ENCODE measurements at places on chromosomes 1 and 21. TPM values are rescaled to one million over a fixed set of nuclear protein-coding genes. Genes with fewer than 3 reads are reported as not detected.

- no peak for DNase-seq
These were observed 208.3 kb upstream of the RUNX1 start for GRCh38 chr21:35257413-35257812.

DNA sequence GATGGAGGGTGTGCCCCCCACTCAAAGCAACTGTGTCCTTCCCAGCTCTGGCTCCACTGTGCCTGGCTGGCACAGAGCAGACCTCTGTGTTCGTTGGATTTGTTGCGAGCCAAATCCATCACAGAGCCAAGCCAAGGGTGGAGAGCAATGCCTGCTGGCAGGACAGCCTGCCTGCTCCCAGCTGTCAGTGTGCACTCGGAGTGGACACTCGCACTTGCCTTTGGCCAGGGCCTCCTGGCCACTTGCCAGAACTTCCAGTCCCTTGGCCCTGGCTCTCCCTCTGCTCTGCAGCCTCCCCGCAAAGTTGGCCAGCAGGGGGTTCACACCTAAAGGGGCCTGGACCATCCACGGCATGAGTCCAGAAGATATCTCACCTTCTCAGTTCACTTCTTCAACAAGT lies 16.4 kb downstream of the HEYL start:
- no peak for DNase-seq

GRCh38 chr1:51567653-51568052 lies 48.6 kb upstream of the EPS15 start:
- DNase-seq, result no peak

- DNase-seq, result no peak
These were observed 20.7 kb downstream of the IRF2BP2 start for GRCh38 chr1:234589064-234589800.

GRCh38 chr1:24021403-24022266 lies 41.5 kb upstream of the SRSF10 start:
- no peak for DNase-seq

The ZNF692 gene
- 40.8 TPM for polyA plus RNA-seq

The HS2ST1 gene
- polyA plus RNA-seq, result 12.1 TPM

The VPS45 gene
- polyA plus RNA-seq, result 28.8 TPM

The BACE2 gene
- 51.1 TPM for polyA plus RNA-seq

The SYT6 gene
- 0.14 TPM for polyA plus RNA-seq

Measured in urinary bladder (tissue), 4 donors.